ENCODE measurements at places on chromosomes 1 and 21. TPM values are rescaled to one million over a fixed set of nuclear protein-coding genes. Genes with fewer than 3 reads are reported as not detected.

- DNase-seq: no peak
These were observed 66.4 kb downstream of the LRRC8D start for GRCh38 chr1:89887270-89887669.

GRCh38 chr1:16101623-16102022, 28.2 kb upstream of the FAM131C start:
- DNase-seq: no peak

DNA sequence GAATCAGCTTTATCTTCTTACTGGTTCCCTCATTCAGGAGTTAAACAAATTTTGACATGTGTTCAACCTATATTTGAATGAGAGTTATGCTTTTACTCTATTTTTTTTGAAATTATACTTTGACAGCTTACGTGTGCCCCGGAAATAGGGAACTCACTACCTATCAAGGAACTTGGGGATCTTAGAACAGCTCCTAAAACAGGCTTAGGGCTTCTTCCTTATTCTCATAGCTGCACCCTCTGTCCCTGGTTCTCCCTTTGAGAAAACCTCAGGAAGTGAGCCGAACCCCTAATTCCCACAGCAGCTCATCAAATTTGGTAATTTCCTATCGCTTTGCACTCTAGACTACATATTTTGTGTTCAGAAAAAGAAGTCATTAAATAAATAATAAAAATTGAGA, 81.2 kb upstream of the RUNX3 start:
- no peak for DNase-seq

DNA sequence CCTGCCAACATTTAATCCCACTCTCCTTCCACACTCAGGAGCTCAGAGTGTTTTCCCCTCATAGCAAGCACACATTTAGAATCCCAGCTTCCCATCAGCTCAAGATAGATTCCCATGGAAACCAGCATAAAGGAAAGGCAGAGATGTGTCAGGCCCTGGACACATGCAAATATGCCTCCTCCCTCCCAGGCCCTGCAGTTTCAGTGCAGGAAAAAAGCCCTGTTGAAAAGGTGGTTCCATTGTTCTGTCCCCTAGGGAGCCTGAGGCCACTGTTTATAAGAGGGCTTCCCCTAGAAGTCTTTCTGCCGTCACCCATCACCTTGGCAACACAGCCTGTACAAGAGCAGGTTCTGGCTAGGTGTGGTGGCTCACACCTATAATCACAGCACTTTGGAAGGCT, 3.6 kb downstream of the CACNA1S start:
- no peak for DNase-seq

DNA sequence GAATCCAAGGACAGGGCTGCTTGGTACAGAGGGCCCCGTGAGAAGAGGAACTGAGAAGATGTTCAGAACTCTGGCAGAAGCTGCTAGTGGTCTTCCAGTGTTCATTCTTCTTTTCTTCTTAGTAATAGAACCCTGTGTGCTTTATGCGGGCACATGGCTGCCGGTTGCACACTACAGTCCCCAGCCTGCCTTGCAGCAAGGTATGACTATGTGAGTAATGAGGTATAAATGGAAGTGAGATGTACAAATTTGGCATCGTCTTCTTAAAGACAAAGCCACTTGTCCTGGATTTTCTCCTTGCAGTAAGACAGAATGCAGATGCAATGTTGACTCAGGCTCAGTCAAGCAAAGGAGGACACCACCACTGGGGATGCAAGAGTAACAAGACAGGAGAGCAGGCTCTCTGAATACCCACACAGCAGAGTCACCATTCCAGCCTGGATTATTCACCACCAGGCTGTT, 15.0 kb upstream of the ATP1B1 start:
- DNase-seq: no peak

DNA sequence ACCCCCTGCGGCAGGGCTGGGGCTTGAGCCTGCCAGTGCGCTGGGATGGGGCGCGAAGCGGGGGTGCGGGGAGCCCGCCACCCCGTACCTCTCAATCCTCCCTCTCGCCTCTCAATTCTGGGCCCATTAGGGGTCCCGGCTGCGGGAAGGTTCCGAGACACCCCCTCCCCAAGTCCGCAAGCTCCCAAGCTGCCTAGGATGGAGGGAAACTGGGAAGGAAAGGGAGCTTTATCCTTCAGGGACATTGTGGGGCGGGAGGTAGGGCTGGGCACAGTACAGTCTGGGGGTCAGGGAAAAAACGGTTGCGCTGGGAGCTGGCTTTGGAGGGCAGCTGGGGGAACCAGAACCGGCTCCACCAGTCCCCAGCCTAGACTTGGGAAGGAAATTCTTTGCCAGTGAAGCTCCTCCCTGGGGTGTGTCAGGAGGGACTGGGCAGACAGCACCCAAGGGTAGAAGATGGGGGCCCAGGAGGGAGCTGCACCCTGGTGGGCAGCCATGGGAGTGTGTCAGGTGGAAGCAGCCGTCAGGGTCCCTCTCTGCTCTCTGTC, 904 bp downstream of the GJB3 start:
- no peak for DNase-seq

GRCh38 chr1:234119431-234119830, 215.0 kb downstream of the SLC35F3 start:
- no peak for DNase-seq

- peak; percentile 83 for DNase-seq
These were observed 34.4 kb downstream of the COL18A1 start for GRCh38 chr21:45439161-45439872.

GRCh38 chr1:23817633-23818032, 7.6 kb downstream of the HMGCL start:
- no peak for DNase-seq

GRCh38 chr1:225921734-225922709, 2.0 kb downstream of the PYCR2 start:
- no peak for DNase-seq

GRCh38 chr1:87497380-87498203, 168.9 kb downstream of the LMO4 start:
- no peak for DNase-seq

GRCh38 chr1:80214888-80215540, 1208.5 kb upstream of the ADGRL4 start:
- no peak for DNase-seq

DNA sequence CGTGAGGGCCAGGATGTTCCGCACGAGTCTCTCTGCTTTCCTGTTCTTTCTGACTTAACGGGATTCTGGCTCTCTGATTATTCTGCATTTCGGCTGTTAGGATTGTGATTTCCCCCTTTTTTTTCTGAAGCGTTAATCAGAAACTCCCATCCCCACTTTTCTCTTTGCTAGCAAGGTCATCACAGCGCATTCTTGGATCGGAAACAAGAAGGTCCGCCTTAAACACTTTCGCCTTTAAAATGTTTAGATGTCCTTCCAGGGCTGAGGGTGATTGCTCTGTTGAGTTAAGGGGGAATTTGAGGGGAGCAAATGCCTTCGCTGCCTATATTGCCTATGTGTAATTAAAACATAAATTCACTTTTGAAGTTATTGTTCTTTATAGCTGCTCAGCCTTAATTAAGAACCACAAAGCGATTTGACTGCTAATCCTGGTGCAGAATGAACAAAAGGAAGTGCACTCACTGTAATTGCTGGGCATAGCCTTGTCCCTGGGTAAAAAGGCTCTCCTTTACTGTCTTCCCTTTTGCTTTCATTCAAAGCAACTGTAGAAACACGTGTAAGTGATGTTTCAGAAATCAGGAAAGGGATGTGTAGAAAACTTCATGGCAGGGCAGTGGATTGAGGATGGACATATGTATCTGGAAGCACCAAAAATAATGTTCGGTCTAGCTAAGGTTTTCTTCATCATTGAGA, 1.2 kb downstream of the LAMC1 start:
- DNase-seq: no peak

- no peak for DNase-seq
These were observed 79.7 kb downstream of the RUNX3 start for GRCh38 chr1:24850328-24850920.

- DNase-seq: no peak
These were observed 65.1 kb downstream of the ATG4C start for GRCh38 chr1:62849031-62849430.

DNA sequence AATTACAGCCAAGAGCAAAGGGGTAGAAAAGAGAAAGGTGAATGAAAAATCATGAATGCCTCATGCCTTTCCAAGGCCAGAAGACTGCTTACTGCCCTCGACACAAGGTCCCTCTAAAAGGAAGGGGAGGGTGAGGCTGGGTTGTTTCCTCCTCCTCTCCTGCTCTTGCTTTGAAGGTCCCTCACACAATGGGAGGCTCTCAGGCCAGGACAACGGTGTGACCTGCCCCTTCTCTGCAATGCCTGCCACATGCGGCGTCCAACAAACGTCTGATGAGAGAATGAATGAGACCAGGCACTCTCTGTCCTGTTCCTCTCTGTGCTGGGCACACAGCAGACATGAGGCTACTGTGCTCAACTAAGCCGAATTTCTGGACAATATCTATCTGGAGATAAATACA, 51.3 kb downstream of the SSBP3 start:
- no peak for DNase-seq

GRCh38 chr1:204692841-204693356, 7.4 kb upstream of the LRRN2 start:
- DNase-seq: no peak

DNA sequence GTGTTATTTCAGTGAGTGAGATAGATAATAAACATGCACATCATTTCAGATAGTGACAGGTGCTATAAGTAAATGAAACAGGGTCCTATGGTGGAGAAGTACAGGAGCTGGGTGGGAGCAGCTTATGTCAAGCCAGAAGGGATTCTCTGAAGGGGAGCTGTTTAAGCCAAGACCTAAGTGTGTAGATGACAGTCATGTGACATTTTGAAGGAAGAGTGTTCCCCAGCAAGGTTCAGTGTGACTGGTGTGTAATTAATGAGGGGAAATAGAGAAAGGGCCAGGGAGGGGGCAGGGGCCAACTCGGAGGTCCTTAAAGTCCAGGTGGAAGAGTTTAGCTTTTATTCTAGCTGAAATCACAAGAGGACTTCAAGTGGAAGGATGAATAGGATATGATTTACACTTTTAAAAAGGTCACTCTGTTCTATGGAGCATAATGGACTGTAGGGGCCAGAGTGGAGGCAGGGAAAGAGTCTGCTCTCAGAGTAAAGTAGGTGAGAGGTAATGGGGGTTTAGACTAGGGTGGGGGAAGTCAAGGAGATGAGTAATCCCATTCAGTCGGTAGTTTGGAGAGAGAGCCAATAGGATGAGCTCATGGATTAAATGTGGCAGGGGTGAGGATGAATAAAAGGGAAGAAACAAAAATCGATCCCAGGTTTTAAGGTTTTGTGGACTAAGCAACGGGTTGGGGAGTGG, 243.1 kb downstream of the CACNA1E start:
- DNase-seq: no peak

DNA sequence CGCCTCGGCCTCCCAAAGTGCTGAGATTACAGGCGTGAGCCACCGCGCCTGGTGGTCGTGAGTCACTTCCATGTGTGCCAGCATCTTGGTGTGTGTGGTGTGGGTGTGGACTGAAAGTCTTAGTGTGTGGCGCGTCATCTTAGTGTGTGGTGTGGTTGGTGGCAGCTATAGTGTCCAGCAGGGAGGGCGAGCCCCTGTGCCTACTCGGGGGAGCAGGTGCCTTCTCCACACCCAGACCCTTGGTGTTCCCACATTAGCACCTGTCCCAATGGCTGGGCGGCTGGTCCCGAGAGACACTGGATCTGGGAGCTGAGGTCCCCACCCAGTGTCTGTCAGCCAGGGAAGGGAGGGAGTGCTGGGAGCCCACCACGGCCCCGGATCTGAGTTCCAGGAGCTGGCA, 2.8 kb downstream of the SCNN1D start:
- DNase-seq: no peak

GRCh38 chr1:207248544-207249198, 72.8 kb upstream of the CD55 start:
- no peak for DNase-seq

GRCh38 chr1:190762325-190762724, 284.7 kb upstream of the BRINP3 start:
- DNase-seq: no peak

GRCh38 chr1:105636052-105636451, 1420.4 kb upstream of the PRMT6 start:
- DNase-seq: no peak

GRCh38 chr1:231606712-231607111, 19.9 kb upstream of the DISC1 start:
- no peak for DNase-seq

- no peak for DNase-seq
These were observed 46.5 kb downstream of the ELK4 start for GRCh38 chr1:205585169-205585834.

- no peak for DNase-seq
These were observed 73.1 kb downstream of the SLC66A1 start for GRCh38 chr1:19385221-19385620.

- DNase-seq: no peak
These were observed 69.0 kb upstream of the MUTYH start for GRCh38 chr1:45409276-45409675.

ELAPOR1 gene
- polyA plus RNA-seq: 6.7 TPM

KRTAP11-1 gene
- not detected for polyA plus RNA-seq

FAM72C gene
- polyA plus RNA-seq: not detected

FHL3 gene
- 4.8 TPM for polyA plus RNA-seq

SLAMF1 gene
- 3.9 TPM for polyA plus RNA-seq

SHISAL2A gene
- polyA plus RNA-seq: 12.1 TPM

MATN1 gene
- polyA plus RNA-seq: not detected

ST6GALNAC3 gene
- 2.1 TPM for polyA plus RNA-seq

KCNA3 gene
- 67.9 TPM for polyA plus RNA-seq

CORT gene
- polyA plus RNA-seq: 0.22 TPM

FRRS1 gene
- not detected for polyA plus RNA-seq

SAMD13 gene
- 1.2 TPM for polyA plus RNA-seq

ROR1 gene
- polyA plus RNA-seq: not detected
